ENCODE measurements at places on chromosomes 12 and 14. TPM values are rescaled to one million over a fixed set of nuclear protein-coding genes. Genes with fewer than 3 reads are reported as not detected.

DNA sequence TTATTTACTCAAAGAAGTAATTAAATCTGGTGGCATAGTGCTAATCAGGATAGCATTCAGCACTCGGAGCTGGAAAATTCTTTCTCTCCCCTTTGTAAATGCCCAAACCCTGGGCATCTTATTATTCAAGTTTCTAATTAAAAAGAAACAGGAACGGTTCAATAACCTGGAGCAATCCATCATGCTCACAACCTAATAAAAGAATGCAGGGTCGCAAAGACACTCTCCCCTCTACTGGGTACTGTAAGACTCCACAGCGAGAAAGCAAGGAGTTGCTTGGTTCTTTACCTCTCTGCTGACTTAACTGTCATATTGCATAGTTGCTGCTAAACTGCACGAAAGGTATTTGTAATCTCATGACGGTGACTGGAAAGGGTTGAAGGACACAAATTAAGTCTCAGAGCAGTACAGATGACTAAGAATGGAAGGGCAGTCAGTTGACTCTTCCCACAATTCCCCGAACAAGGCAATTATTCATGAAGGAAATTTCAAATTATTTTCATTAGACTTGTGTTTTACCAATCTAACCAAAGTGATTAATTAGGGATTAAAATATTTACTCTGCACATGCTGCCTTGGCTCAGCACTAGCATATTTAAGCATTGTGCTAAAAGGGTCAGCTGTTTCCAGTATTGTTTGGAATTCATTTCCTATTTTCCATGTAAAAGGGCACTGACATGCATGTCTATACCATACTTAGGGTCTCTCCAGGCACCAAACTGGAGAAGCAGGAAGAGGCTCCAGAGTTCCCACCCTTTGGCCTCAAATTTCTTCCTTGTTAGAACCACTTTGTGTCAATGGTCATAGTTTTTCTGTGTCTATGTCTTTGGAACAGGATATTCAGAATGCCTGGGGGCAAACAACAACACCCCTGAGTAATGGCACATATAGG lies 182.2 kb downstream of the EXOC5 start:
- DNase-seq = no peak

Gene CLEC4D
- not detected for total RNA-seq

Gene YEATS4
- total RNA-seq = 17.0 TPM

DNA sequence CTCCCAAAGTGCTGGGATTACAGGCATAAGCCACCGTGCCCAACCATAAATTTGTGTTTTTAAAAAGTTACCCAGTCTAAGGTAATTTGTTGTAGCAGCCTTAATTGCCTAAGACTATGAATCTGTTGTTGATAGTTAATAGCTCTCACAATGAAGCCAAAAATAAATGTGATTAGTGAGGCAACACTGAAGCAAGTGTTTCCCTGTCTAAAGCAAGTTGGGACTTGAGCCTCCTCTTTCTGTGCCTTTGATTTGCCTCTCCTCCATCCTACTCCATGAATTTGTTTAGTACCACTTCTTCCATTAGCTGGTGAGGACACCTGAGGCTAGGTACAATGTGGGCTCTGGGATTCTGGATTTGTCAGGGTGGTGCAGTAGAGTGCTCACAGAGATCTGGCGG lies 36.8 kb downstream of the DAAM1 start:
- no peak for DNase-seq

- DNase-seq = no peak
Observed at GRCh38 chr14:73759183-73759713, 45.1 kb upstream of the PNMA1 start.

DNA sequence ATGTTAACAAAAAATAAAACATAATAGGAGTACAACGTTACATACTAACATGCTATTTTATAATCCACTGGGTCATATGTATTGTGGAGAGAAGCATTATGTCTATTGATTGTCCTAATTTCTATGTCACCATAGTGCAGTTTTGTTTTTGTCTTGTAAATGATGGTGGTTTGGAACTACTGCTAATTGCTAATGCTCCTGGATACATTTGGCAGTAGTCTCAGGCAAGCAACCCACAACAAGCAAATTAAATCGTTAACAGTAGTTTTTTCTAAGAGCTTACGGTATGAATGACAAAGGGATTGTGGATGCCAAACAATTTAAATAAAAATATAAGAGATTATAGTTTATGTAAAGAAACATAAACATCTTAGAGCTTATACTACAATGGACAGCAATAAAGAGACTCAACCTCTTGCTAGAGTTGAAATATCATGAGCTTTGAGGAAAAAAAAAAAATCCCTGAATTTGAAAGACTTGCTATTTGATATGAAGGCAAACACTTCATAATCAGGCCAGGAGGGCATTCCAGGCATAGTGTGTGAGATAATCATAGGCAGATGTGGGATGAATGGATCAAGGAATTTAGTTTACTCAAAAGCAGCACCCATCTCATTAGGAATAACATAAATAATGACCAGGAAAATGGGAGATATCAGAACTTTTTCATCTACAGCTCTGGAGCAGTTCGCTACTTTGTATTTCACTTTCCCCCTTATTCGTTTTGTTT lies 181.3 kb downstream of the CCDC59 start:
- peak; percentile 13 for DNase-seq

GRCh38 chr12:123591702-123592481 lies 7.5 kb downstream of the TMED2 start:
- DNase-seq = no peak

Gene INTS13
- total RNA-seq = 40.1 TPM

- peak; percentile 55 for DNase-seq
Observed at GRCh38 chr14:63375769-63376168, 57.0 kb upstream of the GPHB5 start.

DNA sequence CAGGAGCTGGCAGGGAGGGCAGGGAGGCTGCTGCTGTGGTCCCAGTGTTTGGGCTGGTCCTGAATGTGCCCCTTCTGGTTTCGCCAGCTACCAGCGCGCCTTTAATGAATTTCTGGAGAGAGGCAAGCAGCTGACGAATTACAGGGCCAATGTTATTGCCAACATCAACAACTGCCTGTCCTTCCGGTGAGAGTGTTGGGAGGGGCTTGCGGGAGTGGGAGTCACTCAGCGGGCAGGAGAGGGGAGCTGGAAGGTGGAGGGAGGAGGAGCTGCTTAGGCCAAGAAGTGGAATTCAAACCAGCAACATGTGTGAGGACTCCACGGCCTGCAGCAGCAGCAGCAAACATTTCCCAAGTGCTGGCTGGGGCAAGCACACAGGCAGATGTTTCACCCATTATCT lies 7.7 kb downstream of the TNFAIP2 start:
- DNase-seq = no peak

Gene SYNDIG1L
- not detected for total RNA-seq

GRCh38 chr12:93191956-93192355 lies 185.8 kb upstream of the NUDT4 start:
- DNase-seq = no peak

Gene SPRING1
- 61.5 TPM for total RNA-seq

- no peak for DNase-seq
Observed at GRCh38 chr14:24277606-24278321, 6.4 kb upstream of the RABGGTA start.

- no peak for DNase-seq
Observed at GRCh38 chr14:24437020-24437735, 5.4 kb downstream of the SDR39U1 start.

- DNase-seq = no peak
Observed at GRCh38 chr14:100618763-100619320, 31.6 kb upstream of the BEGAIN start.

DNA sequence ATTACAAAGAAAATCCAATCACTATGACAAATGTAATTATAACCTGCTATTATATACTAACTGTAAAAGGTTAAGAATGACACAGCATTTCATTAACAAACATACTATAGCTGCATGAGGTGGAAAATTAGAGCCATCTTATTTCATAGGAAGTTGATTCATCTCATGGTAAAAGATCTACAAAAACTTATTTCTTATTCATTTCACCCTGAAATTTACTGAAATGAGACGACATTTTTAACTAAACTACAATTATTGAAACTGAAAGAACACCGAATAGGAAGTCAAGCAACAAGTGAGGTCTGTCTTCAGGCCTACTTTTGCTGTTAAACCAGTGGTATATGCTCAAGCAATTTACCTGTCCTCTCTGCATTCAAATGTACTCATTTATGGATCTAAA lies 87.2 kb downstream of the CEP83 start:
- DNase-seq = no peak

DNA sequence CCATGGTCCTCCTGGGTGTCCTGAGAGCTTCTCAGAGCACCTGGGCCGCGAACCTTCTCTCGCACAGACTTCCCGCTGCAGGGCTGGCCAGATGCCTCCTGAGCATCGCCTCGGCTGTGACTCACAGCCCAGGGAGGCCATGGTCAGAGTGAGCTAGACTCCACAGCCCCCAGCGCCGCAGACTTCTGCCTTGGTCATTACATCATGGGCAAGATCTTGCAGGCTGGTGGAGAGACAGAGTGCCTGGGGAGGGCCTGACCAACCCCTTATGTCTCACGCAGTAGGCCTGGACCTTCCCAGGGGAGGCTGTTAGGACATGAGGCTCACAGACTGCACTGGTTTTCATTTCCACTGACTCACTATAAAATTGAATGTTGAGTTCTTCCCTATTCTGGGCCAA lies 41.8 kb downstream of the SMOC1 start:
- no peak for DNase-seq

GRCh38 chr12:111170543-111170942 lies 198.4 kb downstream of the PHETA1 start:
- DNase-seq = no peak

- DNase-seq = no peak
Observed at GRCh38 chr12:12480074-12480473, 82.6 kb downstream of the DUSP16 start.

DNA sequence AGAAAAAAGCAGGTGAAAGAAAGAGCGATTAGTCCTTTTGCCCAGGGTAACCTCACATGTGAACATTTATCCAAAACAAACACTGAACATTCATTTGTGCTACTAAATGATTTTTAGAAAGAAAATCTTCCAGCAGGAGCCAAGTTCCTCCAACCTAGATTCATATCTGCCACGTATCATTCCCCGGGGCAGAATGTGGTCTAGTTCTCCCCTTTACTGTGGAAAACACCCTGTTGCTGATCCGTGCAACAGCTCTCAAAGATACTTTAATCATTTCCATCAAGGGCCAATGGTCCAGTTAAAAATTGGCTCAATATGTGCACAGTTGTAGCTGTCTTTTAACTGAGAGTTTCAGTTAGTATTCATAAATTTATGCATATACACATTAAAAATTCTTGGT lies 479.1 kb downstream of the ATP23 start:
- peak; percentile 45 for DNase-seq

Gene CCDC177
- total RNA-seq = not detected

- DNase-seq = peak; percentile 33
Observed at GRCh38 chr14:63713764-63714163, 14.1 kb downstream of the SGPP1 start.

DNA sequence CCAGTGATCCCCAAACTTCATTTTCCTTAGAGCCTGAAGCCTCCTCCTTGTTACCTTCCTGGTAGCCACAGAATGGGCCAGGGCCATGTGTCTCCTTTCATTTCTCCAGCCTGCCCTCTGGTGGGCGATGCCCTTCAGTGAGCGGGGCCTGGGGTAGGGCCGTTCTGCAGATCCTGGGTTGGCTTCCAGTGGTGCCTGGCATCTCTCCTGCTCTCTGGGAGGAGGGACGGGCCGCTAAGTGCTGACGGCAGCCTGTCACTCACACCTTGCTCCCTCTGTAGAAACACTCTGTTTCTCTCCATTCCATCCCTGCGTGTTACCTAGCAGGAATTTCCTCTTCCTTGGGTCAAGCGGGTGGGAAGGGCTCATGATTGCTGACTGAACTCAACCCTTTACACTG lies 232.1 kb downstream of the CACNA1C start:
- peak; percentile 33 for DNase-seq

GRCh38 chr14:99575043-99576023 lies 28.7 kb downstream of the CCDC85C start:
- peak; percentile 84 for DNase-seq

Gene CRIP2
- total RNA-seq = 206 TPM

Gene CAPZA3
- total RNA-seq = not detected

DNA sequence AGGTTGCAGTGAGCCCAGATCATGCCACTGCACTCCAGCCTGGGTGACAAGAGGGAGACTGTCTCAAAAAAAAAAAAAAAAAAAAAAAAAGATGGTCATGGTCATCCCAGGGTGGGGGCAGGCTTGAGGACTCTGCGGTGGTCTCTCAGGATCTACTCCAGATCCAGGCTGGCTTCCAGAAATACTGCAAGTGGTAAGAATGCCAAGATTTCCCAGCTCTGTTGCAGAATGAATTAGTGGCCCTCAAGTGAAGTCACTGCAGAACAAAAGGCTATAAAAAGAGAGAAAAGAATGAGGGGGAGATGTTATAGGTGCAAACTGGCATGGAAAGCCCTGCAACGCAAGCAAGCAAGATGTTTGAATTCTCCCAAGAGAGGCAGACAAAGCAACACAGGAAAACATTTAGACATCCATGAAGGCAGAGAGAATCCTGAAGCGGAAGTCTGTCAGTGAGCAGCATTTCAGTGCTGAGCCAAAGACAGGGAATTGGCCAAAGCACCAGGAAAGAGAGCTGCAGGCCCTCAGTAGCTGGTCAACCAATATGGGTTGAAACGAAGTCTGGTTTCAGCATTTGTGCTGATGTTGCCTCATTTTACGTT lies 31.9 kb upstream of the ETFBKMT start:
- DNase-seq = no peak

DNA sequence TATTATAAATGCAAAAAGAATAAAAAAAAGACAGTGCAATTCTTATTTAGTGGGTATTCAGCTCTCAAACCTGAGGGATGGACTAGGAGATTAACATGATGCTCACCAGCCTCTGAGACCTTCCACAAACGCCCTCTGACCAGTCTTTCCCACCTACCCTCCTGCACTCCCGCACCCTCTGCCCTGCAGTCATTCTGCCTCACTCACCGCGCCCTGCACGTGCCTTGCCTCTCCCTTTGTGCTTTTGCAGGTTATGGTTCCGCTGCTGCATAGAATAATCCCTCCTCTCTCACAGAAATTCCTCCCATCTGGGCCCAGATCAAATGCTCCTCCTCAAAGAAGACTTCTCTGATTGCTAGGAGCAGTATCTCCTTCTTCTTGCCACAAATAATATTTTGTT lies 28.5 kb upstream of the TMCC3 start:
- no peak for DNase-seq

- no peak for DNase-seq
Observed at GRCh38 chr12:133236556-133236955, 879 bp upstream of the ANHX start.

GRCh38 chr12:990661-991349 lies at the start of gene ERC1:
TSS of gene ERC1 (plus strand) at chr12:991223. CDS start at chr12:1027904, 36,681 bp downstream.
- DNase-seq = peak; percentile 68

- no peak for DNase-seq
Observed at GRCh38 chr12:104132351-104132956, 5.6 kb downstream of the NFYB start.

- peak; percentile 36 for DNase-seq
Observed at GRCh38 chr12:80567401-80567800, 123.4 kb downstream of the PTPRQ start.

DNA sequence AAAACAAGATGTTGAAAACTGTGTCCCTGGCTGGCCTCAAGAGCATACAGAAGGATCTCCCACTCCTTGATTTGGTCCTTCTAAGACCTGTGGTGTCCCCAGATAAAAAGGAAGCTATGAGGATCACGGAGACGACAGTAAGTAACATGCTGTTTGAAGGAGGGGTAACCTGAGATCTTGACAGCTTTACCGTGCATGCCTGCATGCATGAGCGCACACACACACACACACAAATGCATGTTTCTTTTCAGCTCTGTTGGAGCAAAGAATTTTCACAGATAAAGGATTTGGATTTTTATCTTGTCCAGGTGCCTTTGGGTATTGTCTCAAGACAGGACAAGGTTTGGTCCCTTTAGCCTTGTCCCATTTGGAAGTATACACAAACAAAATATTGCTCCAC lies 411.6 kb upstream of the CCDC196 start:
- peak; percentile 1 for DNase-seq

All from renal cortical epithelial cell (primary cell).